ENCODE measurements at places on chromosomes 4 and X.

- DNase-seq: no peak
Observed at GRCh38 chrX:150455215-150455608, 92.1 kb downstream of the MAMLD1 start.

DNA sequence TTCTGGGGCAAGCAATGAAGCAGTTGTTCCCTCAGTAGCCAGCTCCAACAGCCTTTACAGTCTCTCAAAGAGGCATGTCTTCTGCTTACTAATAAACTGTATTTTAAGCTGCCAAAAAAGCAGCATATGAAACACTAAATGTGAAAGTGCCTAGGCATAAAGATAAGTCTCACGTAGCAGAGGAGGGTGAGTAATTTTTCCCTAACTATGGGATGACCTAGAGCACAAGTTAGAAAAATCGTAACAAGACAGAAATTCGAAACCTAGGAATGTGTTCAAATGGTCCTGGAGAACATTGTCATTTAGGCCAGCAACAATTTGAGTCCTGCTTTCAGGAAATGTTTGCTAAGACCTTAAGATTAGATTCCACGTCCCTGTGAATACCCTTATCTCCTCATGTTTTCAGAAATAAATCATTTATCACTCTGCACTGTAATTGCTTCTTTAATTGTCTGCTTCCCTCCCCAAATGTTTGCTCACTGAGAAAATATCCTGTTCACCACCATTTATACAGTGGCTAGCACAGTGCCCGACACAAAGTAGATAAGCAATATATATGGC, 222.2 kb downstream of the KCNIP4 start:
- no peak for DNase-seq

DNA sequence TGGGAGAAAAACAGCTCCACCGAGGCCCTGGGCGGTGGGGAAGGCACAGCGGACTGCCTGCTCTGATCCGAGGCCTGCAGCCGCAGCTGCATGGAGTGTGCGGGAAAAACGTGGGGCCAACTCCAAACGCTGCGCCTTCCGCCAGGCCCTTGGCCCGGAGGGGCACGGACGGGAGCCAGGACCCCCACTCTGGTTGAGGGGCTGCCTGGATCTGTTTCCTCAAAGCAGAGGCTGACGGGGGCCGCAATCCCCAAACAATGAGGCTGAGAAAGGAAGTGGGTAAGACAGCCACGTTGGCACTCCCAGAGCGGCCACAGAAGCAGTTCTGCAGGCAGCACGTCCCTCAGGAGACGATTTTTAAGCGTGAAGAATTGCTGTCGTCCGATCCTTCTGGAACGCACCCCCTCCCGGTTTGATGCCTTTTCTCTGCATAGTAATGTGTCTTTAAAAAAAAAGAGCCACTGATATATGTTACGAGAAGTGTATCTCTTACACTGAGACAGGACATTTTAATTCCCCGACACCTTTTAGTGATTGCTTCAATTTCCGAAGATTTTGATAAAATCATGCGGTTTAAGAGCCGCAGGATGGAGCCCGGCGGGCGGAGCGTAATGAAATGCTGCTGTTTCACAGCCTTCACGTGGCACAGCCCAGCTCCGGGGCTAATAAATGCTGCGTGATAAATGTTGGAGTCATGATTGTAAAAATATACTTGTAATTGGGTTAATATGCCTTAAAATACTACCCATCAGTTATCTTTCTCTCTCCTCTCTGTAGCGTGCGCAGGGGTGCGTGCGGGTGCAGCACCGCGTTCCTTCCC, 85.7 kb downstream of the FAM53A start:
- DNase-seq: no peak

GRCh38 chr4:76950052-76950955, 752 bp downstream of the SEPTIN11 start:
- peak; percentile 77 for DNase-seq

DNA sequence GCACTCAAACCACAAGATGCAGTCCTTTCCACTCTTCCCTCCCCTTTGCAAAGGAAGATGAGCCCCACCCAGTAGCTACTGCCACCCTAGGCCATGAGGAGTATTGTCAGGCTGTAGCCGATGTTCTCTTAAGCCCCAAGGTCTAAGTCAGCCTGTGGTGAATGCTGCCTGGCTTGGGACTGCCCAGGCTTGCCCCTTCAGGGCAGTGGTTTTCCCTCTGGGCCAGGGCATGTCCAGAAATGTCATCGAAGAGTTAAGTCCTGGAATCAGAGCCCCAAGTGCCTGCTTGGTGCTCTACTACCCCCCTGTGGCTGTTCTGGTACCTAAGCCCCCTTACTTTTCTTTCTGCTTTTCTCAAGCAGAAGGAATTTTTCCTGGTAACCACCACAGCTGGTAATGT, 11.8 kb upstream of the PGK1 start:
- DNase-seq: peak; percentile 72

- DNase-seq: no peak
Observed at GRCh38 chr4:58740897-58741296, 1630.7 kb upstream of the IGFBP7 start.

DNA sequence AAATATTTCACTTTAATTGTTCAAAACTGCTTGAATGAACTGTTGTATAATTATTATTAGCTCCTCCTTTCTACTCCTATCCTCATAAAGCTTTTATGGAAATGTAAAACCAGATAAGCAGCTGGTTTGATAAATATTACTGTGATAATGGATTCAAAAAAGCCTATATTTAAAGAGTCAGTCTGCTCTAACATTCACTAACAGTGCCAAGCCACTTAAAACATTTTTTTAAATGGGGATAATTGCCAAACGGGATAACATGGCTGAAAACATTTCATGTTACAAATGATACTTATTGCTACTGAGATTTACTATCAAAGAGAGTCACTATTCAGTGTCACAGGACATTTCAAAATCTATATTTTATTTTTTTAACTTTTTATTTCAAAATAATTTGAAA, 17.4 kb downstream of the ARHGAP24 start:
- DNase-seq: no peak

DNA sequence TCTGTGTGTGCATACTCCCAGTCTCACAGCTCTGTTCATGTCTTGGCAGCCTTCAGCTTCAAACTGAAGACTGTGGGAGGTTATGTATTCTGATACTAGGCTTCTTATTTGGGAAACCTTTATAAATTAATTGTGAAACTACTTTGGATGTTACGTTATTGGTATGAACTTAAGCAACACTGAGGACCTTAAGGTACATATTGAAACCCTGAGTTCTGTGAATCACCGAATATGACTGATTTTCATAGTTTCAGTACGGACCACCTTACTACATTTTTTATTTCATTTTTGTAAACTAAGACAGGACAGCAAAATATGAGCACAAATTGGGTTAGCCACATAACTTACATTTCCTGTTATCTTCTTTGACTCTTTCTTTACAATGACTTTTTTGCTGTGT, 498.4 kb downstream of the PDGFC start:
- DNase-seq: no peak

All from astrocyte of the hippocampus (primary cell).